ENCODE measurements at places on chromosomes 3 and 15.

DNA sequence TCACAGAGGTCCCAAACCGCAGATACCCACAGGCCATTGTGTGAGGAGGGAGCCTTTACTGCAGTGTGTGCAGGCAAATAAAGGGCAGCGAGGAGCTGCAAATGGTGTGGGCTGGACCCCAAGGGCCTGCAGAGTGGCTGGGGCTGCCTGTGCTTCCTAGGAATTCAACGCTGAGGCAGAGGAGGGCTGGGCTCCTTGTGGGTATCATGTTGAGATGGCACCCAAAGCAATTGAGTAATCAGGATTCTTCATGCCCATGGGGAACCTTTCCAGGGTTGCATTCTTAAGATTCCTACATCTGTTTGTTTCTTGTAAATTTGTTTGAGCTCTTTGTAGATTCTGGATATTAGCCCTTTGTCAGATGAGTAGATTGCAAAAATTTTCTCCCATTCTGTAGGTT, 85.4 kb upstream of the LIPC start:
- H3K4me1 ChIP-seq, result no peaks in the 10 kb centered on the region
- no peak overlapping the region for H3K4me3 ChIP-seq
- DNase-seq, result no peak
- H3K27ac ChIP-seq, result no peak overlapping the region

DNA sequence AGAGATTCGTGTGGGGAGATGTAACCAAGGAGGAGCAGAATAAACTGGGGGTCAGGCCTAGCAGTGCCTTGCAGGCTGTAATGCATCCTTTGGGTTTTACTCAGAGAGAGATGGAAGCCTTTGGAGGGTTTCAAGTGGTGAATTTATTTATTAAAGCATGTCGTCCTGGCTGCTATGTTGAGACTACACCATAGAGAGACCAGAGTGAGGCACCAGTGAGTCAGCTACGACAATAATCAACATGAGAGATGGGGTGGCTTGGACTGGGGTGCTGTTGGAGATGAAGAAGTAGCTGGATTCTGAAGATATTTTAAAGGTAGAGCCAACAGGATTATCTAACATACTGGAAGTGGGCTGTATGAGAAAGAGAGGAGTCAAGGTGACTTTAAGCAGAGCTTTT, 335.3 kb upstream of the ARHGEF26 start:
- DNase-seq, result no peak
- H3K36me3 ChIP-seq, result no peaks in the 10 kb centered on the region
- no peaks in the 10 kb centered on the region for H3K4me1 ChIP-seq
- no peaks in the 10 kb centered on the region for H3K27me3 ChIP-seq
- no peak overlapping the region for H3K27ac ChIP-seq

GRCh38 chr15:61459785-61460707, 230.9 kb upstream of the RORA start:
- H3K36me3 ChIP-seq, result no peaks in the 10 kb centered on the region
- no peak overlapping the region for H3K27ac ChIP-seq
- no peak for DNase-seq
- no peak overlapping the region for H3K4me3 ChIP-seq
- no peaks in the 10 kb centered on the region for H3K4me1 ChIP-seq
- no peaks in the 10 kb centered on the region for H3K27me3 ChIP-seq

DNA sequence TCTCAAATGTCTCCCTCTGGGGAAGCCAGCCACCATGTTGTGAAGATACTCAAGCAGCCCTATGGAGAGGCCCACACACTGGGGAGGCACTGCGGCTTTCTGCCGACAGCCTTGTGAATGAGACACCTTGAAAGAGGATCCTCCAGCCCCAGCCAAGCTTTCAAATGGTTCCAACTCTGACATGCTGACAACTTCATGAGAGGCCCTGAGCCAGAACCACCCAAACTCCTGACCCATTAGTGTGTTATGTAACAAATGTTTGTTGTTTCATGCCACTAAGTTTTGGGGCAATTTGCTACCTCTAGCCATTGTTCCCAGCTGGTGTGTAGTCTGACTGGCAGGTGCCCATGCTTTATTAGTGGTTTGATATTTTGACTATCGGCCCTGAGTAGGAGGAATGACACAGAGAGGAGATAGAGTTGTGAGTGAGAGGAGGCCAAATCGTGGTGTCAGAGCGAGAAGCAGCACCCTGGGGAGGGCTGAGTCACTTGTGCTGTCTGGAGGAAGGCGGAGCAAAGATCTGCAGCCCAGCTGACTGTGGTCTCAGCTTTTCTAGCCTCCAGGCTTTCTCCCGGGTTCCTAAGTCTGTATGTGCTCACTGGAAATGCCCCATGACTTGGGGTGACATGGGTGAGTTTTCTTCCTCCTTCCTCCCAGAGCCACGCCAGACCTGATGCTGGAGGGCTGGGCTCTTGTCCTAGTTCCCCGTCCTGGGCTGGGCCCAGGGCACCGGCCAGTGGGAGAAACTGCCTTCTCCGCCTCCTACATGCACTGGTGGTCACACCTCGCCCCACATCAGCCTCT, 56.7 kb upstream of the BLM start:
- peak overlapping the region; percentile 24 for H3K4me3 ChIP-seq
- DNase-seq, result peak; percentile 93
- peak overlapping the region; percentile 82 for H3K27ac ChIP-seq
